ENCODE measurements at places on chromosomes 5 and 9.

GRCh38 chr5:66742083-66742895, 146.1 kb downstream of the MAST4 start:
- DNase-seq = no peak

GRCh38 chr5:112784726-112785125, 47.0 kb downstream of the APC start:
- DNase-seq = peak; percentile 98

- no peak for DNase-seq
These were observed 28.4 kb upstream of the TNFSF8 start for GRCh38 chr9:114958844-114959235.

DNA sequence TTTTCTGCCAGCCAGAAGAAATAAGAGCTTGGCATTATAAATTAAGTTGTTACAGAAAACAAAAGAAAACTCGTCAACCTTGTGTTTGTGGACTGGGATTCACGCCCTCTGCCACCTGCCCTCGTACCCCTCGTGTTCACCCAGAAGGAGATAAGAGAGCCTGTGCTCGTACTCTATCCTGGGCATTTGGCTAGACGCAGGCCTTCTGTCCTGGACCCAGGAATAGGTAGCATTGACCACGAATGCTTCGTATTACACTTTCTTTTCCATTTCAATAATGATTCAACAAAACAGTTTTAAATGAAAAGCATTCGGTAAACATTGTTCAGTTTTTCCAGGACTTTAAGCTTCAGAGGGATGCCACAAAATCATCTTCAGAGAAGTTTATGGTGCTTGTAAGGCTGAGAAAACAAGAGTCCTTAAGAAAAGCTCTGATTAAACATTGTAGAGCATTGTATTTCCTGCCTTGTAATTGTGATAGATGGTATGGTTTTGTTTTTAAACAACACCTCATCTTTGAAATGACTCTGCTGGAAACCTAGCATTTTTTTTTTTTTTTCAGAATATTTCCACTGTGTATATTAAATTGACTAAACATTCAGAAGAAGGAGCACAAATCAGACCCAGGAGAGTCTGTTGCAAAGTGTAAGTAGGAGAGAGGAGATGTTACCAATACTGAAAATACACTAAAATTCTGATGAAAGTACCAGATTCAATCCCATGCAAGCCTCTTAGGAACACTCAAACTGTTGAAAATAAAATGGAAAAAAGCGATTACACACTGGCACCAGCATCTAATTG, 27.6 kb downstream of the MTX3 start:
- no peak for DNase-seq

GRCh38 chr9:120889606-120890271, 12.8 kb upstream of the PHF19 start:
- no peak for DNase-seq

- DNase-seq = no peak
These were observed at the start of gene CD72 for GRCh38 chr9:35618325-35618727. Gene CD72, minus strand, starts transcription at chr9:35618413. Its CDS starts 110 bp downstream, at chr9:35618303.

GRCh38 chr5:160272889-160273288, 39.5 kb downstream of the CCNJL start:
- no peak for DNase-seq

GRCh38 chr5:44382894-44383293, 6.3 kb downstream of the FGF10 start:
- no peak for DNase-seq

DNA sequence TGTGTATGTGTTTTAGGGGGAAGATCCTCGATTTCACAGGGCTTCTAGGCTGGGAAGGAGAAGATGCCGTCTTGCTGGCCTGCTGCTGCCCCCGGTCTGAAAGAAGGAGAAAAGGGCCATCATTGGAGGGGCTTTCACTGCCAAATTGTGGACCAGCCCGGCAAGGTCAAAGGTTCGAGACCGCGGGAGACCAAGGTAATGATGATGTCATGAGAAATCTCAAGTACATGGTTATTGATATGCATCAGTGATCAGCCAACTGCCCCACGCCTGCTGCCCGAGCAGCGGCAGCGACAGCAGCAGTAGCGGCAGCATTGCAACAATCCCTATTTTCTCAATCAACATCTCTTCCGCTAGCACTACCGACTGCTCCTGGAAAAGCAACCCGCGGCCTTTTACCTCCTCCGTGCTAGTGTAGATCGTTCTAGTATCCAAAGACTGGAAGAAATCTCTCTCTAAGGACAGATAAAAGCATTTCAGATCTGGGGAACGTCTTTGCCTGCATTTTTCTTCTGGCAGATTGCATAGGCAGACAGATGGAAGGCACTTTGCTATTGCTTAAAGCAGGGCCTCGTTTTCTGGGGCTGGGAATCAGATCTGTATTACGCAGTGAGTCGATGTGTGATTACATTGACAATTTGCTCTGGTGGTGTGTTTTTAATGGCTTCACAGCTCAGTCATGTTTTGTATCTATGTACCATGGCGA, 215.3 kb downstream of the MEF2C start:
- DNase-seq = no peak

GRCh38 chr5:158468444-158468843, 609.5 kb upstream of the CLINT1 start:
- DNase-seq = no peak

DNA sequence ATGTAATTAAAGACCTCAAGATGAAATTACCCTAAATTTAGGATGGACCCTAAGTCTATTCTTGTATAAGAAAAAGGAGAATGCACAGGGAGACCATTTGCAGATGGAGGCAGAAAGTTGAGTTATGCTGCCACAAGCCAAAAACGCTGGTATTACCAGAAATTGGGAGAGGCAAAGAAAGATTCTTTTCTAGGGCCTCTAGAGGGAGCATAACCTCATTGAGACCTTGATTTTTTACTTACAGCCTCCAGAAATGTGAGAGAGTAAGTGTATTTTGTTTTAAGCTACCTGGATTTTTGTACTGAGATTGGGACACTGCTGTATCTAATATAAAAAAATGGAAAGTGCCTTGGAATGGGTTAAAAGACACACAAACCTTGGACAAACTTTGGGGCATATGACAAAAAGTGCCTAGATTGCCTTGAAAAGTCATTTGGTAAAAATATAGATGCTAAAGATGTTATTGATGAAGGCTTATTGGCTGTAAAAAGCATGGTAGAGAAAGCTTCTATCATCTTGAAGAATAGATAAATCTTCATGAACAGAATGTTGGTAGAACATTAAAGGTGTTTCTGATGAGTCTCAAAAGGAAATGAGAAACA, 174.7 kb upstream of the PRDM9 start:
- DNase-seq = no peak

GRCh38 chr5:73301208-73301901, 128.4 kb downstream of the TMEM174 start:
- DNase-seq = no peak

DNA sequence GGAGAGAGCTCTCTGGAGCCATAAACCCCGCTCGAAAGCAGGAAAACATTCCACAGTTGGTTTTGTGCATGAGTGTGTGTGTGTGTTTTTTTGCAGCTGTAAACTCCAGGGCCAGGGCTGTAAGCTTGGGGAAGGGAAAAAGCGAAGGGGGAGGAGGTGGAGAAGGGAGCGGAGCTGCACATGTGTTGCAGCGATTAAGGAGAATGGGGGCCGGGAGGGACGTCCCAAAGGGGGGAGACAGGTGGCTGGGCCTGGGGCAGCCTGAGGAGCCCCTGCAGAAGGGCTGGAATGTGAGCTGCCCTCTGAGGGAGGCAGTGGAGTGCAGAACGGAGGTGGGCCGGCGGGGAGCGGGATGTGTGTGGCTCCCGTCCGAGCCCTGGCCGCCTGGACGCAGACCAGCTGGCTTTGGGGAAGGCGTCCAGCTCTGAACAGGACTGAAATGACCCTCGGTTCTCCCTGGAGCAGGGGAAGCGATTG, 2.7 kb upstream of the MYMK start:
- DNase-seq = no peak

DNA sequence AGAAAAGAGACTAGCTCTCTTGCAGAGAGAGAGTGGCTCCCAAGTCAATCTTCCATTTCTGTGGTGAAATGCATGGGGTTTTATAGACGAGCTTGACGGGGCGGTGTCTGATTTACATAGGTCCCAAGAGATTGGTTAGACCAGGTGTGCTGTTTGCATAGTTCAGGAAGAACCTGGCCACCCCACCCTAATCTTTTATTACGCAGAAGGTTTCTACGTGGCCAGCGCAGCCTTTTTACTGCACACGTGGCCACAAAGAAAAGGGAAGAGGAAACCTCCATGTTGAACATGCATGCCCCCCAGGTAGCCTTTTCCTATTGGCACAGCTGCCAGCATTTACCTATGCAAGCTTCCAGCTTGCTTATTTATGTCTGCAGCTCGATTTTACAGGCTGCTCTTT, 92.1 kb downstream of the CAVIN4 start:
- DNase-seq = no peak

DNA sequence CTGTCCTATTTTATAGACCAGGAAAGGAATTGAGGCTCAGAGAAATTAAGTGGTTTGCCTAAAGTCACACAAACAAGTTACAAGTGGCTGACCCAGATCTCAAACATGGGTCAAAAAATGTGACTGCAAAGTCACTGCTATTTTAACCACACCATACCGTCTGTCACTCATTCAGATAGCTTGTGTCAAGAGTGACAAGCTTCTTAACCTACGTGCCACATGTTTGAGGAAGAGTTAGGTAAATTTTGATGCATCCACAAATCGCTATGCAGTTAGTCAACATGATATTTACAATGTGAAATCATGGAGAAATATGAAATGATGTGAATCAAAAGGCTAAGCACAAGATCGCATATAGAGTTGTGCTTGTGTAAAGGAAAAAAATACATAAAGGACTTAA, 22.7 kb upstream of the GNE start:
- DNase-seq = no peak
